ENCODE measurements at places on chromosomes 5 and 9. TPM values are rescaled to one million over a fixed set of nuclear protein-coding genes. Genes with fewer than 3 reads are reported as not detected.

The SLC45A2 gene
- not detected for polyA plus RNA-seq

The ZDHHC11 gene
- polyA plus RNA-seq: 5.1 TPM

The PCSK1 gene
- 2.7 TPM for polyA plus RNA-seq

The TMEM141 gene
- polyA plus RNA-seq: 90.5 TPM

The ATP10B gene
- 0.10 TPM for polyA plus RNA-seq

The DRD1 gene
- polyA plus RNA-seq: 0.11 TPM

The ZNG1A gene
- polyA plus RNA-seq: 180 TPM

The TAS2R1 gene
- polyA plus RNA-seq: 0.19 TPM

The NRARP gene
- 4.8 TPM for polyA plus RNA-seq

The COL5A1 gene
- 3.3 TPM for polyA plus RNA-seq

The MTX3 gene
- polyA plus RNA-seq: 9.4 TPM

The CDH9 gene
- polyA plus RNA-seq: 0.26 TPM

The PCDHB10 gene
- polyA plus RNA-seq: 1.7 TPM

The TSSK1B gene
- not detected for polyA plus RNA-seq

The TNFSF15 gene
- polyA plus RNA-seq: 0.03 TPM

The FABP6 gene
- polyA plus RNA-seq: 7.5 TPM

The DIRAS2 gene
- 0.13 TPM for polyA plus RNA-seq

The PCDHB13 gene
- 1.1 TPM for polyA plus RNA-seq

The KCTD16 gene
- polyA plus RNA-seq: 0.05 TPM

The CCDC152 gene
- polyA plus RNA-seq: 75.9 TPM

The NUTM2G gene
- 0.70 TPM for polyA plus RNA-seq

The GPR151 gene
- not detected for polyA plus RNA-seq

The TMEM252 gene
- polyA plus RNA-seq: not detected

The TAF11L5 gene
- polyA plus RNA-seq: not detected

The OLFM1 gene
- 24.5 TPM for polyA plus RNA-seq

The GLRA1 gene
- polyA plus RNA-seq: not detected

The SPATA31A3 gene
- polyA plus RNA-seq: not detected

The TRIM7 gene
- 0.37 TPM for polyA plus RNA-seq

The ANKDD1B gene
- polyA plus RNA-seq: 0.28 TPM

The ST8SIA4 gene
- 0.35 TPM for polyA plus RNA-seq

The PCDHB14 gene
- polyA plus RNA-seq: 0.71 TPM

The RETREG1 gene
- polyA plus RNA-seq: 3.8 TPM

The ADRA1B gene
- not detected for polyA plus RNA-seq

The C9orf50 gene
- not detected for polyA plus RNA-seq

The KIF27 gene
- 8.2 TPM for polyA plus RNA-seq

The LECT2 gene
- polyA plus RNA-seq: 0.45 TPM

The CREB3 gene
- polyA plus RNA-seq: 20.3 TPM

The CCNB1 gene
- polyA plus RNA-seq: 411 TPM

The ISL1 gene
- polyA plus RNA-seq: 0.55 TPM

The IL9 gene
- polyA plus RNA-seq: not detected

The CTXN3 gene
- not detected for polyA plus RNA-seq

The NANS gene
- polyA plus RNA-seq: 72.8 TPM

The TNIP1 gene
- polyA plus RNA-seq: 12.2 TPM

The CCDC183 gene
- polyA plus RNA-seq: 1.6 TPM

The SNCAIP gene
- polyA plus RNA-seq: 5.6 TPM

The NDFIP1 gene
- polyA plus RNA-seq: 24.3 TPM

The BAAT gene
- 0.08 TPM for polyA plus RNA-seq

The SLC6A19 gene
- not detected for polyA plus RNA-seq

The MRPS27 gene
- 53.2 TPM for polyA plus RNA-seq

The SPEF2 gene
- 0.21 TPM for polyA plus RNA-seq

The CBY3 gene
- polyA plus RNA-seq: 0.38 TPM

The FCN1 gene
- polyA plus RNA-seq: not detected

All from GM23338 (cell line).